ENCODE measurements at places on chromosomes 12 and 14.

DNA sequence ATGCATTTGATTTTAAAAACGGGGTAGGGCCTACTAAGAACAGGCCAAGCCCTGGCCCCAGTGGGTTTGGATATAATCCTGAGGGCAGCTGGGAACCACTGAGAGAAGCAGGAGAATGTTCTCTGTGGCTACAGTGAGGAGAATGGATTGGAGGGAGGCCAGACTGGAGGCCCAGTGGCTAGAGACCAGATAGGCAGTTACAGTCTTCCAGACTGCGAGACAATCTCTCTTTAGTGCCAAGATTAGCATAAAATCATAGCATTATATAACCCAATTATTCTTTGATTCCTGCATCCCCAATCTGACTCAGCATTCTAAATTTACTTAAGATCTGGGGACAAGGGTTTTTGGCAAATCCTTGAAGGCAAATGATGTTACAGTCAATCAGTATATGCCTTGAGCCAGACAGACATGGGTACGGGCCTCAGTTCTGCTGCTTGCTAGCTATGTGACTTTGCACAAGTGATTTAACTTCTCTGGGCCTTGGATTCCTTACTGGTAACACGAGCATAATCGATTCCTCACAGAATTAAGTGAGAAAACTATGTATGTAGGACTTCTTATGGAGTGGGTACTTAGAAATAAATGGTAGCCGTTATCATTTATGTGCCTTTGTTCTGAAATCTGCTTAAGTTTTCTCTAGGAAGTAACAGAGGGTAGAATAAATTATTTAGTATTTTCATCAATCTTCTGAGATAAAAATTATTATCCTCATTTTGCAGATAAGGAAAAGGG is 18.3 kb downstream of the NINJ2 start:
- no peak for DNase-seq

DNA sequence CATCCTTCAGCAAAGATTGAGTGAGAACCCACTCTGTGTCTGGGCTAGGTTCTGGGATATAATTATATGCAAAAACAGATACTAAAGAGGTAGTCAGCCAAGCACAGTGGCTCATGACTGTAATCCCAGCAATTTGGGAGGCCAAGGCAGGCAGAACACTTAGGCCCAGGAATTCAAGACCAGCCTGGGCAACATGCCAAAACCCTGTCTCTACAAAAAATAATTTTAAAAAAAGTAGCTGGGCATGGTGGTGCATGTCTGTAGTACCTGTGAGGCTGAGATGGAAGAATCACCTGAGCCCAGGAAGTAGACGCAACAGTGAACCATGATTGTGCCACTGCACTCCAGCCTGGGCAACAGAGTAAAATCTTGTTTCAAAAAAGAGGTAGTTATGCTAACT is 237.5 kb upstream of the HMGA2 start:
- DNase-seq, result peak; percentile 7

DNA sequence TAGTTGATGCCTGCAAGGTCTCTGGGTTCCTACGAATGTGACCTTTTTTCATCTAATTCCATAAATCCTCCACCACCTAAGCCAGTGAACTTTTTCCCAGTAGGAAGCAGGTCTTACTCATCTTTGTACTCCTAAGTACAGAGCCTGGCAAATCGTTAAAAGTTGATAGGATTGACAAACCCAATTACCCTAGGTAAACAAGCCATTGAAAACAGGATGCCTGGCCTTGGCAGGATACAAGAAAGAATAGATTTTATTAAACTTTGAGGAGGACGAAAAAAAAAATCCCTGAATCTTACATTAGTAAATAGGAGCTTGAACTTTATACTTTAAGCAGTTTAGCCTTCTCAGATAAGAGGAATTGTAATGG is 5.6 kb downstream of the TBPL2 start:
- no peak for DNase-seq

DNA sequence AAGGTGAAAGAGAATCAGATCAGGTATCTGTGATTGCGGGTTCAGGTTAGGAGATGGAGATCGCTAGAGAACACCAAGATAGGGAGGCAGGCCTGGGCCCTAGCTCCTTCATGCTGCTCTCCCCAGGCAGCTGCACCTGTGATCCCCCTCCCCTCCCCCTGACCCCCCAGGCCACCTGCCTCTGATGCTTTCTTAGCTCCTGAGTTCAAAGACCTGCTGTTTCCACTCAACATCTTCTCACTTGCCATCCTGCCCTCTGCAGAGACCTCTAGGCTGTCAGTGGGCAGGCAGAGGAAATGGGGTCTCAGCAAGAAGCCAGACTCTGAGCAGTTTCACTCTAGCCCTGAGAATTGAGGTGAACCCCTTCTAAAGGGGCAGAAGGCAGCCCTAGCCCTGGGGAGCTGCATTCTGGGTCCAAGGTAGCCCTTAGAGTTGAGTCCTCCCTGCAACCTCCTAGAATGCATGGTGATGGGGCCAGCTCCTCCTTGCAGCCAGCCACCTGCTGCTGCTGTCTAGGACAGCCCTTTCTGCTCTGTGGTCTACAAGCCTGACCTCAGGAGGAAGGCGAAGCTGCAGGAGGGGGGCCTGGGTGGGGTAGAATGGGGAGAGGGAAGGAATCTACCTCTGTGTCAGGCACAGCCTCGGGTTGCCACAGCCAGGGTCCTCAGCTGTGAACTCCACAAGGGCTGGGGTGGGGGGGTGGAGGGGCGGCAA is 6.4 kb upstream of the SLC48A1 start:
- no peak for DNase-seq

DNA sequence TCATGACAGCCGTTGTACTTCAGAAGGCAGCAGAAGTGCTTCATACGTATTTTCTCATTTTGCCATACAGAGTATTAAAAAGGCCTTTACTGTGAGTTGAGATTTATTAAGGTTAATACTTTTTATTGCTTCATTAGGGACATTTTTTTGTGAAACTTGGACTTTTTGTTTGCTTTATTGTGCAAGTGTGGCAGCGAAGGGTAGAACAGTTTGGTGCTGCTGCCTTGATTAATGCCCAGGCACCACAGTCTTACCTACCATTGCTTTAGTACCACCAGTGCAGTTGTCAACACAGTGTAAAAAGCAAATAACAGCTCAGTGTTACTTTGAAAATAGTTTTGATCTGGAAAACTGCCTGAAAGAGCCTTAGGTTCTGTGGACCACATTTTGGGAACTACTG is 147.4 kb downstream of the PCNX1 start:
- no peak for DNase-seq

DNA sequence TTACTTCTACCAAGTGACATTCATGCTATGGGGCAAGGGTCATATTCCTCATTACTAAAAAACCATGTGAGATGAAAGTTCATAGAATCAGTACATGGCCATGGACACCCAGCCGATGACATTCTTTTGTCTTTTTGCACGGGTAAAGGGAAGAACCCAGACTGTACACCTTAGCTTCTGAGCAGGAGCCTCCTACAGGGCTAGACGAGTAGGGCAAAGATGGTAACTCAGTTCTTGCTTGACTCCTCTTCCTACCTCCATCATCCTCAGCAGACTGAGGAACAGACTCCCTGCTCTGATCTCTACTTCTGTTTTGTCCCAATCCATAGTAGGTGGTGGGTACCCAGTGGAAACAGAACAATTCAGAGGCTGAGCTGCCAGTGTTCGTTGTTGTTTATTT is 281.3 kb downstream of the NPAS3 start:
- no peak for DNase-seq

DNA sequence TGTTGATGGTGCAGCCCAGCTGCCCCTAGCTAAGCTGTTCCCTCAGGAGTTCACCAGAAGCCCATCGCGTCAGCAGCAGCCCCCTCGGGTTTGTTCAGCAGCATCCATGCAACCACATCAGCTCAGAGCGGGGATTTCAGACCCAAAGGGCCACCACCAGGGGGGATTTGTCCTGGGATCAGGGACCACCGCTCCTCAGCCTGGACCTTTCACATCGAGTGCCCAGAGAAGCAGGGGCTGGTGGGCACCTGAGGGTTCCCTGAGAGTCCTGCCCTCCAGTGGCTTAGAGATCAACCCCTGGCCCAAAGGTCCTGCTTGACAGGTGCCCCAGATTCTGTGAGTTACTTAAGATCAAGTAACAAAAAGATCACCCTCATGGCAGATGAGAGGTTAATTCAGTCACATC is 65.9 kb upstream of the C14orf180 start:
- DNase-seq, result no peak

DNA sequence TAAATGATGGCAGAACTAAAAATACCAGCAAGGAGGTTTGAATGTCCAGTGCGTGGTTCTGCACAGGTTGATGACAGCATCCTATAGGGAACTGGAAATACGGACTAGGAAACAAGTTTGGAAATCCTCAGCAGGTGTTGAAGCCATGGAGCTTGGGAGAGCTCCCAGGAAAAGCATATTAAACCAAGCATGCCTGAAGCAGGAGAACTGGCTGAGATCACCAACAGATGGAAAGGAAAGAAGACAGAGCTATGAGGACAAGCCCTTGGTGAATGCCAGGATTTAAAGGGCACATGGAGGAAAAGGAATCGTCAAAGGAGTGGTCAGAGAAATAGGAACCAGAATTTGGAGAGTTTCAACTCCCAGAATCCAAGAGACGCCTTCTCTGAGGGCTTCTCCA is 21.2 kb upstream of the ELK3 start:
- DNase-seq, result no peak

DNA sequence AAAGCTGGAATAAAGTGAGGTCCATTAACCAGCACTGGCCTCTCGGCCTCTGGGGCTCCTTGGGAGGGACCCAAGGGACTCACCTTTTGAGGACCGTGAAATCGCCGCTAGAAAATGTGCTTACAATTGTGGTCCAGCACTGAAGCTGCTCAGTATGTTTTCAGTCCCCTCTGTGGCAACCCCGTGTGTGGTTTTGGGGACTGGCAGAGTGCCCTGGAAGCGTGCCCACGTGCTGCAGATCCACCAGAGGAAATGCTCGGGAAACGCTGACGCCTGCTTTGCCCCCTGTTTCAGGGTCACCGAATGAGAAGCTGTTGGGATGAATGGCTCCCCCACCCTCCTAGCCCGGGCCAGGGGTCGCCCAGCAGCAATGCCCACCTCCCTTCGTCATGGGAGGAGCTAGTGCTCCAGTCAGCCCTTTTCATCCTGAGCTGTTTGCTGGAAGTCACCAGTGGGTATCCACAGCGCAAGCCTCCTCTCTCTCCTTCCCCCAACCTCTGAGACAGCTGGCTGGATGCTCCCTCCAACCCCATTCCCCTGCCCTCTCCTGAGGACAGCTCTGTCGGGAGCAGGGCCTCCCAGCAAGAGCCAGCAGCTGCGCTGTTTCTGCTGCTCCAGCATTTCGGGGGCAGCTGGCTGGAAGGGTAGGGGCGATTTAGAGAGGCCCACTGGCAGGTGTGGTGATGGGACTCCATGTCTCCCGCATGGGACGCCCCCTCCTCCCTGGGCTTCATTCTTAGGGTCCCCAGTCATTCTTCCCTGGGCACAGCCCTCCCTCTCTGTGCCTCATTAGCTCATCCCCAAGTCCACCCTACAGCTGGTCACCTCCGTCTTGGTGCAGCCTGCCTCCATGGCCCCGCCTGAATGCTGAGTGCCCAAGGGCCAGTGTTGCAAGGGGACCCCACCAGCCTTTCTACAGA is 33.2 kb upstream of the PPP1R13B start:
- no peak for DNase-seq

- DNase-seq, result no peak
Observed at GRCh38 chr14:58659846-58660245, 22.1 kb downstream of the DACT1 start.

DNA sequence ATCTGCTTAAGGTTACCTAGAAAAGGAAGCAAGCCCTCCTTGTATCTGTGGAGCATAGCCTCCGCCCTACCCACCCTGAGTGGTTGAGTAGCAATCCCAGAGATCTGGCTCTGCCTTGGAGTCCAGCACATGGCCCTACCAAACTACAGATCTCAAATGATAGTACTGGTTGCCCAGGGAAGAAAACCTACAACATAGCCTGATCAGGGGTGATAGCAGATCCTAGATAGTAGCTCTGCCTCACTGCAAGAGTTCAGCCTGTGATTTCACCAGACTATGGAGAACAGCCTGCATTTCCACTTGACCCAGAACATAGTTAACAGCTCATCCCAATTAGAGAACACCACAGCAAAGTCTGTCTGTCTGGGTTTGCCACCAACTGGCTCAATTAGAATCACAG is 279.5 kb downstream of the ETNK1 start:
- no peak for DNase-seq

- no peak for DNase-seq
Observed at GRCh38 chr12:56510786-56511185, 10.8 kb upstream of the RBMS2 start.

GRCh38 chr12:7642876-7643309 is 22.8 kb downstream of the APOBEC1 start:
- DNase-seq, result peak; percentile 17

- no peak for DNase-seq
Observed at GRCh38 chr14:36129181-36129580, 47.3 kb downstream of the PTCSC3 start.

DNA sequence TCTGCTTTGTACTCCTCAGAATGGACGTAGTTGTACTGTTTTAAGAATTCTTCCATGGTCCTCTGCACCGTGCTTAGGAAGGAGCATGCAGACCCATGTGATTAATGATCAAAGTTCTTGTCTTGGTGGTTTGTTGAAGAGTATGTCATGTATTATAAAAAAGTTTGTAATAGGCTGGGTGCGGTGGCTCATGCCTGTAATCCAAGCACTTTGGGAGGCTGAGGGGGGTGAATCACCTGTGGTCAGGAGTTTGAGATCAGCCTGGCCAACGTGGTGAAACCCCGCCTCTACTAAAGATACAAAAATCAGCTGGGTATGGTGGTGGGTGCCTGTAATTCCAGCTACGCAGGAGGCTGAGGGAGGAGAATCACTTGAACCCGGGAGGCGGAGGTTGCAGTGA is 61.8 kb upstream of the RTL1 start:
- DNase-seq, result no peak

Data from NCI-H524 (cell line).